Endothelial cell of umbilical vein (primary cell): ENCODE measurements at places on chromosomes 12 and 14.
A peak's percentile ranks its signal among the peaks of the same experiment; 100 is the strongest.

- DNase-seq, result no peak
These were observed 17.7 kb downstream of the C12orf71 start for GRCh38 chr12:27064397-27065342.

- DNase-seq, result peak; percentile 33
These were observed 9.7 kb downstream of the PAWR start for GRCh38 chr12:79681008-79681590.

- no peak for DNase-seq
These were observed 111.4 kb upstream of the SFSWAP start for GRCh38 chr12:131599190-131600159.

GRCh38 chr12:12800406-12801180 is 12.6 kb upstream of the DDX47 start:
- no peak for DNase-seq

DNA sequence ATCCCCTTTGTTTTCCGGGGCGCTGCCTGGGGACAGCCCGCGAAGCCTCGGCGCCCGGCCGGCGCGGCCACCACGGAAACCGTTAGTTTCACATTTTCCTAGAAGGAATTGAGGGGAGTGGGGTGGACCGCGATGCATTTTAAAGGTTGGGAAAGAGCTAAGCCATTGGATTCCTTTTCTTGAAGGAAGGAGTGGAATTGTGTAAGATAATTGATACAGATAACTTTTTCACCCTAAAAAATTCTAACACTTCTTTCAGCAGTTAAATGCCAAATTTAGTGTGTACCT is 137.1 kb downstream of the MON2 start:
- DNase-seq, result no peak
